A549 treated with CpdA at 1 μM for 4 hours (cell line): ENCODE measurements at places on chromosomes 11 and 22. TPM values are rescaled to one million over a fixed set of nuclear protein-coding genes. Genes with fewer than 3 reads are reported as not detected.

Gene CDHR5
- 0.03 to 0.19 TPM (median 0.03 TPM) in 3 of 5 replicates, not detected in the others for total RNA-seq

Gene NTM
- total RNA-seq = not detected in 5 replicates

Gene FADS2
- 247 to 316 TPM (median 278 TPM) in 5 replicates for total RNA-seq

Gene RTN4RL2
- total RNA-seq = 72.6 to 128 TPM (median 115 TPM) in 5 replicates

Gene TYR
- total RNA-seq = not detected in 5 replicates

Gene ARHGAP42
- 6.3 to 8.8 TPM (median 7.3 TPM) in 5 replicates for total RNA-seq

Gene PRAME
- total RNA-seq = 97.3 to 113 TPM (median 108 TPM) in 5 replicates

Gene HOATZ
- not detected in 5 replicates for total RNA-seq

Gene MIOX
- total RNA-seq = 0.05 TPM in 1 of 5 replicates, not detected in the others

Gene YAP1
- total RNA-seq = 40.7 to 52.2 TPM (median 52.1 TPM) in 5 replicates

Gene CD3D
- not detected in 5 replicates for total RNA-seq

Gene FOLR3
- total RNA-seq = 0.18 to 0.42 TPM in 2 of 5 replicates, not detected in the others

Gene P2RY6
- total RNA-seq = 7.5 to 17.6 TPM (median 14.1 TPM) in 5 replicates

Gene CDCA5
- total RNA-seq = 58.8 to 74.6 TPM (median 69.2 TPM) in 5 replicates

Gene ENTHD1
- not detected in 5 replicates for total RNA-seq

Gene SCGB1C1
- not detected in 5 replicates for total RNA-seq

Gene FAM227A
- 0.50 to 1.2 TPM (median 0.89 TPM) in 5 replicates for total RNA-seq

Gene MMP7
- 22.4 to 37.3 TPM (median 27.0 TPM) in 5 replicates for total RNA-seq

Gene ANGPTL5
- total RNA-seq = not detected in 5 replicates

Gene MLC1
- 0.06 to 0.07 TPM (median 0.07 TPM) in 3 of 5 replicates, not detected in the others for total RNA-seq

Gene ARHGAP8
- total RNA-seq = 1.3 to 2.6 TPM (median 1.8 TPM) in 5 replicates

Gene P4HA3
- total RNA-seq = 29.6 to 51.0 TPM (median 40.7 TPM) in 5 replicates

Gene TCN1
- 0.19 to 0.57 TPM (median 0.29 TPM) in 4 of 5 replicates, not detected in the other for total RNA-seq

Gene APOL5
- not detected in 5 replicates for total RNA-seq

Gene ARHGEF17
- total RNA-seq = 10.9 to 13.7 TPM (median 12.1 TPM) in 5 replicates

Gene CD151
- total RNA-seq = 725 to 823 TPM (median 751 TPM) in 5 replicates

Gene SDHAF2
- 32.1 to 50.3 TPM (median 46.1 TPM) in 5 replicates for total RNA-seq

Gene SLC22A25
- not detected in 5 replicates for total RNA-seq

Gene OR52E8
- total RNA-seq = not detected in 5 replicates
